ENCODE measurements at places on chromosomes 7 and 10. TPM values are rescaled to one million over a fixed set of nuclear protein-coding genes. Genes with fewer than 3 reads are reported as not detected.

The AASS gene
- 21.1 TPM for total RNA-seq

The GSDME gene
- total RNA-seq = 6.6 TPM

The FEZF1 gene
- not detected for total RNA-seq

The FBXO24 gene
- total RNA-seq = 0.12 TPM

The DNAJC30 gene
- total RNA-seq = 3.2 TPM

The STEAP1 gene
- total RNA-seq = 10.3 TPM

The GBX1 gene
- total RNA-seq = not detected

The CACUL1 gene
- 12.1 TPM for total RNA-seq

The IRF5 gene
- not detected for total RNA-seq

The OPN4 gene
- not detected for total RNA-seq

The CYP2E1 gene
- total RNA-seq = under 0.01 TPM

The ATXN7L1 gene
- total RNA-seq = 2.8 TPM

The SYT15B gene
- total RNA-seq = 8.2 TPM

The HOXA10 gene
- not detected for total RNA-seq

The ZNF425 gene
- total RNA-seq = 2.3 TPM

The GNAT3 gene
- not detected for total RNA-seq

The KCTD7 gene
- total RNA-seq = 9.0 TPM

The GDF10 gene
- total RNA-seq = not detected

The NOM1 gene
- total RNA-seq = 7.7 TPM

The CYP2C19 gene
- total RNA-seq = not detected

The SYT15 gene
- 2.2 TPM for total RNA-seq

The OR6V1 gene
- not detected for total RNA-seq

The UBE2D1 gene
- total RNA-seq = 13.2 TPM

The ADRA2A gene
- total RNA-seq = under 0.01 TPM

The KCNK18 gene
- not detected for total RNA-seq

The ZNF365 gene
- 0.12 TPM for total RNA-seq

The MINDY4 gene
- total RNA-seq = 5.9 TPM

The ALDH18A1 gene
- total RNA-seq = 55.8 TPM

The PAPOLB gene
- 0.12 TPM for total RNA-seq

The LRMDA gene
- 0.12 TPM for total RNA-seq

The DEPP1 gene
- total RNA-seq = 98.1 TPM

The DBF4 gene
- 2.5 TPM for total RNA-seq

The TRIM24 gene
- 11.4 TPM for total RNA-seq

The ARHGAP22 gene
- 6.0 TPM for total RNA-seq

The SPDYE2B gene
- total RNA-seq = not detected

The NPTX2 gene
- 0.51 TPM for total RNA-seq

The HMX2 gene
- not detected for total RNA-seq

The TMEM213 gene
- total RNA-seq = not detected

The SLC37A3 gene
- total RNA-seq = 33.5 TPM

The PBLD gene
- total RNA-seq = 6.7 TPM

The TNRC18 gene
- total RNA-seq = 53.6 TPM
